ENCODE measurements at places on chromosomes 7 and 10. TPM values are rescaled to one million over a fixed set of nuclear protein-coding genes. Genes with fewer than 3 reads are reported as not detected.
A peak's percentile ranks its signal among the peaks of the same experiment; 100 is the strongest.

GRCh38 chr10:16182688-16183087 lies 254.1 kb upstream of the PTER start:
- no peak for DNase-seq

GRCh38 chr7:151710121-151710640 lies 166.7 kb downstream of the PRKAG2 start:
- DNase-seq, result no peak

- DNase-seq, result no peak
Measured at GRCh38 chr7:151383638-151384351, 26.0 kb downstream of the WDR86 start.

DNA sequence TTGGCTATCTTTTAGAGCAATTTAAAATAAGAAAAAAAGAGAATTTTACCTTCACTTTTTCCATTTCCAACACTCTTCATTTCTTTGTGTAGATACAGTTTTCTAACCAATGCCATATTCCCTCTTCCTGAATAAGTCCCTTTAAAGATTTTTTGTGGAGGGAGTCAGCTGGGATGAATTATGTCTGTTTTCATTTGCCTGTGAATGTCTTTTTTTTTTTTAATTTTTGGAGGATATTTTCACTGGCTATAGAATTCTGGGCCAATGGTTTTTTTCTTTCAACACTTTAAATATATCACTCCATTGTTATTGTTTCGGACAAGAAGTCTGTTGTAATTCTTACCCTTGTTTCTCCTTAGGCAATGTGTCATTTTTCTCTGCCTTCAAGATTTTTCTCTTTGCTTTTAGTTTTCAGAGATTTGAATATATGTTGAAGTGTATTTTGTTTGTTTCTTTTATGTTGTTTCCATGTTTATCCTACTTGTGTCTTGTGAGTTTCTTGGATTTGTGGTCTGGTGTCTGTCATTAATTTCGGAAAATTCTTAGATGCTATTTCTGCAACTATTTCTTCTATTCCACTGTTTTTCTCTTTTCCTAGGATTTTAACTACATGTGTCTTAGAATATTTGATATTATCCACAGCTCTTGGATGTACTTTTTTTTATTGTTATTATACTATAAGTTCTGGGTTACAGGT lies 20.0 kb upstream of the CXCL12 start:
- DNase-seq, result no peak

DNA sequence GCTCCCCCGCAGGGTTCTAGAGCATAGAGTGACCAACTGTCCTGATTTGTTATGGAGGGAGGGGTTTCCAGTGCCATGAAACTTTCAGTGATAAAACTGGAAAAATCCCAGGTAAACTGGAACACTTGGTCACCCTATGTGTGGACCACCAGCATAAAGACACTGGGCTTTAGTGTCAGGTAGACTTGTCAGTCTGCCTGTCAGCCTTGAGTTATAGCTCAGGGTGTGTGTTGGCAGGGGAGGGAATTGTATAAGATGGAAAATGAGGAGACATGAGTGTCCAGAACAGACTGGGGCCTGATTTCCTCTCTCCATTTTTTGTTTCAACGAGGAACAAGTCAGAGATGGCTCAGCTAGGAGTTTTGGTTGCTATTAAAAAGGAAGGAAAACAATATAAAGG lies 10.2 kb upstream of the EFCAB10 start:
- DNase-seq, result peak; percentile 42

DNA sequence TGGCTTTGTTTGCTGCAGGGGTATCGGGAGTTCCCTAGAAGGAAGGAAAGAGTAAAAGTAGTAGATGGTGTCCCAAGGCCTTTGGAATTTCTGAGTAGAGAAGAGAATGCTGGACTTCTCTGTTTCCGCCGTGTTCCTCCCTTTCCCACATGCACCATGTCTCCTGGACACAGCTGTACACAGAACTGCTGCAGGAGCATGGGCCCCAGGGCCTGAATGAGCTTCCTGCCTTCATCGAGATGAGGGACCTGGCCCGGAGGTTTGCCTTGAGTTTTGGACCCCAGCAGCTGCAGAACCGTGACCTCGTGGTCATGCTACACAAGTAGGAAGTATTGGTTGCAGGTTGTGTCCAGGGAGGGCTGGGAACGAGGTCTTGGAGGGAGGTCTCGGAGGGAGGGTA lies 15.3 kb upstream of the PVRIG start:
- no peak for DNase-seq

GRCh38 chr10:78408671-78409472 lies 375.2 kb downstream of the RPS24 start:
- no peak for DNase-seq

- DNase-seq, result peak; percentile 64
Measured at GRCh38 chr7:126727930-126728391, 524.8 kb downstream of the GRM8 start.

DNA sequence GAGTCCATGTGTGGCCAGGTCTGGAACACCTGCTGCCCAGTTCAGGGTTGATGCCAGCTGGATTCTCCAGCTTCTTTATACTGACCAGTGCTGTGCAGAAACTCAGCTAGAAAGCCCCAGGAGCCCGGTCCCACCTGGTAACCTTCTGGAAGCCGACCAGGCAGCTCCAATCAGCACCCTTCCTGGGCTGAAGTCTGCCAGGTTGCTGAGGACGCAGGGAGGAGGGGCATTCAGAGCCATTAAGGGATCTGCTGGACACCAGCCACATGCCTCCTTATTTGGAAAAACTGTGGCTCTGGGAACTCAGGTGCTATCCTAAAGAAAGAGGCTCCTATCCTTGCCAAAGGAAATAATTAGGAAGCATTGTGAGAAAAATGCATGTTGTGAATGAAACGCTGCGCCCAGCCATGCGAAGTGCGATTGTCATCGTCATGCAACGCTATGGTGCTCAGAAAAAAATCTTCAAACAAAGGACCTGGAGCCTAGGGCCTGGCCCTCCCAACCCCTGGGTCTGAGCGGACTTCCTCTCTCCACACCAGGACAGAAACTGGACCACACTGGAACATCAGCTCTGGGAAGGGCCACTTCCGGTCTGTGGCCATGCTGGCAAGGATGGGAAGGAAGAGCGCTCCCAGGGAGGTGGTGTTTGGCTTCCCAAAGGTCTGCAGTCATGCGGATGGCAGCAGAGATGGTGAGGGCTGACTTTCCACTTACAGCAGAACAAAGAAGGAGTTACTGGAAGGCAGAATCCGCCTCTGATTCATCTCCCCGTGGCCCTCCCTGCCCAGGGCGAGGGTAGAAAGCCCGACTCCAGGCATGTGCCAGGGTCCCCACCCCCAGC lies 90.1 kb downstream of the FAM53B start:
- DNase-seq, result peak; percentile 66

- DNase-seq, result no peak
Measured at GRCh38 chr10:33189363-33189762, 145.1 kb downstream of the NRP1 start.

DNA sequence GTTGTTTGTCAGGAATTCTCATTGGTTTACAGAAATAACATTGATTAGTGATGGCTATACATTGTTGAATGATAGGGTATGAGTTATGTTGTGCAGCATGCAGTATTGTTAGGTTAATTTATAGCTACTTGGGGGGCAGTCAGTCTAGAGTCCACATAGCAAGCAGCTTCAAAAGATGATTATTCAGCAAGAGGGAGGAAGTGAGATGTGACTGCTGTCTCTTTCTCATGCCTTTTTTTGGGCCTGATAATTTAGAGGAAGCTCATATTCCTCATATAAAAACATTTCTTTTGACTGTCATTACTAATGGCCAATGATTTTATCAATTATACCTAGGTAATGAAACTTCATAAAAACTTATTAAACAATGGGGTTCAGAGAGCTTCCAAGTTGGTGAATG lies 3.4 kb upstream of the TBRG4 start:
- no peak for DNase-seq

- peak; percentile 56 for DNase-seq
Measured at GRCh38 chr10:80530251-80530650, 7.5 kb upstream of the SH2D4B start.

- no peak for DNase-seq
Measured at GRCh38 chr7:145252031-145252430, 416.2 kb upstream of the TPK1 start.

GRCh38 chr10:42982891-42983506 lies 93.9 kb upstream of the RET start:
- DNase-seq, result no peak

DNA sequence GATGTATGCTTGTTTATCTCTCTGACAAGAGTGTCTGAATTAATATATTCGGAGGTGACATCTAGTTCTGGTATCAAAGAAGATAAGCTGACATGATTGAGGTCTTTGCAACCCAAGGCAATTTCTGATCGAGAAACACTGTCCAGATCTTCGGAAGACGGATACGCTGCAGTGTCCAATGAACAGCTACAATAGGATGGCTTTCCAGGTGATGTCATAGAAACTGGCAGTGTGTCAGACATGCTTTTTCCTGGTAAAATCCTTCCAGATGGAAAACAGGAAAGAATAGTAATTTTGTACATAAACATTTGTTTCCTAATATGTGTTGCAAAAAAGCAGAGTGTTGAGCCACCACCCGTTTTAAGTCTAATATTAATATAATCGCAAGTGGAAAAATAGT lies 33.4 kb downstream of the VWDE start:
- DNase-seq, result peak; percentile 7

DNA sequence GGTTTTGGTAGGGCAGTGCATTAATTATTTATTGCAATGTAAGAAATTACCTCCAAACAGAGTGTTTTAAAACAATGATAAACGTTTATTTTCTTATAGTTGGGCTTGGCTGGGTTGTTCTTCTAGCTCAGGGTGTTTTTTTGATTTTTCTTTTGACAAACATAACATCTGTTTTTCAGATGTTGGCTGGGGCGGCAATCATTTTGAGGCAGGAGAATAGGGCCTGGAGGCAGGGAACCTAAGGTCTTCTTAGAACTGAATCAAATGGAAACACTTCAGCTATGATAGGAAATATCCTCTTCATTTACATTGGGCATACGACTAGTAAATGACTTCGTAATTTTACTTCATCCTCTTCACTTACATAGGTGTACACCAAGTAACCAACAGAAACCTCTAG lies 47.4 kb upstream of the NAMPT start:
- no peak for DNase-seq

DNA sequence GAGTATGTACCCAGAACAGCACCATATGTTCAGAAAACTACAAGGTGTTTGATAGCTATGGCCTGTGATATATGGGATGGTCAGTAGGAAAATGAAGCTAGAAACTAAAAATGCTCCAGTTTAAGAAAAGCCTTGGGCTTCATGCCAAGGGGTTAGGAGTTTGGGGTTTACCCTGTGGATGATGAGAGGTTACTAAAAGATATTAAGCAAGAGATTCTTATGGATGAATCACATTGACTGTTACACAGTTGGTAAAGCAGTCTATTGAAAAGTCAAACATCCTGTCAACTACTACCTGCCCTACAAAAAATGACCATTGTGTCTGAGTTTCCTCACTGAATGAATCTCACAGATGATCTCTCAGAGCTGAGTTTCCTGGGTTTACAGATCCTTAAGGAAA lies 166.2 kb upstream of the INHBA start:
- no peak for DNase-seq

DNA sequence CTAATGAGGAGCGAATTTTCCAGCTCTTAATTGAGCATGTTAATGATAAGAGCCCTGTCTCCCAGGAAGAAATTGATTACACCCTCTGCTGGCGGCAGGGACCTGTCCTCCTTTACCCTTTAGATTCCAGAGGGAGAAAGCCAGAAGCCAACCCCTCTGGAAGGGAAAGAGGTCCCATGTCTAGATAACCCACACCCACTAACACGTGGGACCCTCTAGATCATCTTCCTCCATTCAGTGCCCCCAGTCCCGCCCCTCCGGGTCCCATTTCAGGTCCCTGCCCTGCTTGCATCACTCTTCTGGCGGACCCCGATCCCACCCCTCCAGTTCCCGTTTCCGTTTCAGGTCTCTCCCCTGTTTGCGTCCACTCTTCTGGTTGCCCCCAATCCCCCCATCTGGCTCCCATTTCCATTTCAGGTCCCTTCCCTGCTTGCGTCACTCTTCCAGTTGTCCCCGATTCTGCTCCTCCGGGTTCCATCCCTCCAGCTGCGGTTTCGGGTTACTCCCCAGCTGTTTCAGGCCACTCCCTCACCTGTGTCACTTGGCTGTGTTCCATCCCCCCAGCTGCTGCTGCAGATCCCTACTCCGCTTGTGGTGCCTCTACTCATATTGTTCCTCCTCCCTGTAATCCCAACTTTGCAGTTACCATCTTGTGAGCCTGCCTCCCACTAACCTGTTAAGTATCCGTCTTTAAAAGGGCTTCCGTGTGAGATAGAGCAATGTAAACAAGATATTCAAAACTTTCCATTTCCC lies 202.4 kb downstream of the SH2D4B start:
- DNase-seq, result no peak

- no peak for DNase-seq
Measured at GRCh38 chr7:52447581-52448180, 587.8 kb upstream of the POM121L12 start.

DNA sequence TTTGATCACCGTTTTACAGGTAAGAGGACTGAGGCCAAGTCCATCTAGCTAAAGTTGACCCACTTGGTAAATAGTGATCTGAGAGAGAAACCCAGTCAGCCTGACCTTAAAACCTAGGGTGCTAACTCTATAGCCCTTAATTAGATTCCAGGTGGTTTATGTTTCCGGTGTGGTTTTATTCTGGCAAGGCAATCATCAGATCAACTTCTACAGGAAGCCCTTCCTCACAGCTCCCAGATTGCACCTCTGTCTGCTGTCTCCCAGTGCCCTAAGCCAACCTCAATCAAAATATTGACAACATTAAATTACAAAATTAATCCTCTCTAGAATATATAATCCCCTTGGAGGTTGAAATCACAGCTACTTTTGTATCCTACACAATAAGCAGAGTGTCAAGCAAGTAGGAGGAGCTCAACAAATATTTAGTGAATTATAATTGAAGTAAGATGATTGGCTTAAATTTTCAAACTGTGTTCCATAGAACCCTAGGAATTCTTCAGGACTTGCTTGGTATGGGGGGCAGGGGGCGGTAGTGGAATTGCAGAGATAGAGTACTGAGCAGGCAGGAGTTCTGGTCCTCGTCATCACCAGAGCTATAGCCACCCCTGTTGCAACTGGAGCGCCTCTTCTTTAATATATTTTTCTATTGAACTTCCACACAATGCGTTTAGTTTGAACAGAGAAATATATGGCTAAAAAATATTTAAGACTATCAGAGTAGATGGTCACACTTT lies 692.8 kb upstream of the LRRN3 start:
- DNase-seq, result no peak

DNA sequence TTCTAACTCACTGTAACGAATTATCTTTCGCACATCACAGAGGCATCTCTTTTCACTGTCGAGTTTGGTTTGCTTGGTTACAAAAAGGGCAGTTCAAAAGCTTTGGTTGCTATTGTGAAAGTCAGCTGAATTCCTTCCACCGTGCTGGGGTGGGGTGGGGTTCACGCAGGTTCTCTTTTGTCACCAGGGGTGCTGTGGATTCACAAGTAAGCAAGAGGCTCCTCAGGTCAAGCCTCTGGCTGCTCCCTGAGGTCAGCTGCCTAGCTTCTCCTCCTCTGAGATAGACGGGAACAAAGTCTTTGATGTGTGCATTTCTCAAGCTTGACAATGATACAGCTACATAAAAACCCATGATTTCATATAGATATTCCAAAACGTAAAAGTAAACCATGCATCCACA lies 47.7 kb downstream of the EGFR start:
- DNase-seq, result no peak

The RTKN2 gene
- 0.33 TPM for total RNA-seq

The OR2A7 gene
- not detected for total RNA-seq

The ADRA2A gene
- not detected for total RNA-seq

The PDE1C gene
- 1.2 TPM for total RNA-seq

The PCLO gene
- 3.7 TPM for total RNA-seq

The NPY4R2 gene
- total RNA-seq, result not detected

The SUN3 gene
- total RNA-seq, result not detected

The MCM10 gene
- 6.3 TPM for total RNA-seq

The NME8 gene
- total RNA-seq, result not detected

The ABCC2 gene
- 0.79 TPM for total RNA-seq

The NRCAM gene
- total RNA-seq, result 16.0 TPM
